ENCODE measurements at places on chromosomes 1 and 21. TPM values are rescaled to one million over a fixed set of nuclear protein-coding genes. Genes with fewer than 3 reads are reported as not detected.

DNA sequence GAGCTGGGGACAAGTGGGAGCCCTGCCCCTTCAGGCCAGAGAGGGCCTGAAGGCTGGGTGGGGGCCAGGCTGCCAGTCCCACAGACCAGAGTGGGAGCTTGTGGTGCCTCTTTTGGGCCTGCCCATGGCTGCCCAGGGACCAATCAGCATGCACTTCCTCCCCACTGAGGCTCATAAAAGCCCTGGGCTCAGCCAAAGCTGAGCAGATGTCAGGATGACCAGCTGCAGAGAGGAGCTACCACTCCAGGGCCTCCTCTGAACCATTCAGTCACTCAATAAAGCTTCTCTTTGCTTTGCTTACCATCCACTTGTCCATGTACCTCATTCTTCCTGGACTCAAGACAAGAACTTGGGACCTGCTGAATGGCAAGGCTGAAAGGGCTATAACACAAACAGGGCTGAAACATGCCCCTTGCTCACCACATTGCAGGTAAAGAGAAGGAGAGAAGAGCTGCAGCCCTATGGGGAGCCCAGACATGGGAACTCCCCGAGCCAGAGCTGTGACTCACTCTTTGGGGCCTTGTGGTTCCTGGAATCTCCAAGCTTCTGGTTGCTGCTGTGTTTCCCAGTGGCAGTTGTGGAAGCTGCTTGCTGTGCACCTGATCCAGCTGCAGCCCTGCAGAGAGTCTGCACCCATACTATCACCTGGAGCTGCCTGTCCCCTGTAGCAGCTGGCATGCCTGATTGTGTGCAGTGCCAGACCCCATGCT is 82.0 kb downstream of the OLFML3 start:
- no peak for DNase-seq

DNA sequence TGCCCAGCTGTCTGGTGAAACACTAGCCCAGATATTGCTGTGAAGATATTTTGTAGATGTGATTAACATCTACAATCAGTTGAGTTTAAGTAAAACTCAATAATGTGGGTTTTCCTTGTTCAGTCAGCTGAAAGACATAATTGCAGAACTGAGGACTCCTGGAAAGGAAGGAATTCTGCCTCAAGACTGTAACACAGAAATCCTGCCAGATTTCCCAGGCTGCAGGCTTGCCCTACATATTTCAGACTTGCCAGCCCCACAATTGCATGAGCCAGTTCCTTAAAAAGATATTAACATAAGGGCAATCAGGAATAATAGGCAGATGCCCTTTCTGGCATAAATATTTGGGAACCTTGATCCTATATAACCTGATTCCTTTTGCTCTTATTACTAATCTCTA is 14.2 kb upstream of the NIBAN1 start:
- DNase-seq: no peak

GRCh38 chr1:6961905-6962477 is 176.7 kb downstream of the CAMTA1 start:
- DNase-seq: no peak

DNA sequence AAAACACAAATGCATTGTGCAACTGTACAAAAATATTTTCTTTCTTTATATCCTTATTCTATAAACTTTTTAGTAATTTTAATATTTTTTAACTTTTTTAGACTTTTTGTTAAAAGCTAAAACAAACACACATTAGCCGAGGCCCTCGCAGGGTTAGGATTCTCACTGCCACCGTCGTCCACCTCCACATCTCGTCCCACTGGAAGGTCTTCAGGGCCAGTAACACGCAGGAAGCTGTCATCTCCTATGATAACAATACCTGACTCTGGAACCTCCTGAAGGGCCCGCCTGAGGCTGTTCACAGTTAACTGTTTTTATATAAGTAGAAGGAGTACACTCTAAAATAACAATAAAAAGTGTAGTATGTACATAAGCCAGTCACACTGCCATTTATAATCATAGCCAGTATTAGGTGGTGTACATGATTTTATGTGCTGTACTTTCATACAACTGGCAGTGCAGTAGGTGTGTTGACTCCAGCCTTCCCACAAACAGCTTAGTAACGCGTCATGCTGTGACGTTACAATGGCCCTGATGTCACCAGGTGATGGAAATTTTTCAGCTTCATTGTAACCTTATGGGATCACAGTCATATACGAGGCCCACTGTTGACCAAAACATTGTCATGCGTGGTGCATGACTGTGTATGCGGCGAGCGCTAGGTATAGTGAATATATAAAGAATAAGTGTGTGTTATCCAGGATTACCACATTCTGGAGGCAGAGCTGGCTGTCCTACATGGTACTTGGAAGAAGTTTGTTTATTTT is 8.8 kb downstream of the TFF2 start:
- no peak for DNase-seq

C8A gene
- not detected for polyA plus RNA-seq

GJA8 gene
- polyA plus RNA-seq: 0.53 TPM

PGLYRP4 gene
- not detected for polyA plus RNA-seq

TACSTD2 gene
- polyA plus RNA-seq: 50.7 TPM

DNA sequence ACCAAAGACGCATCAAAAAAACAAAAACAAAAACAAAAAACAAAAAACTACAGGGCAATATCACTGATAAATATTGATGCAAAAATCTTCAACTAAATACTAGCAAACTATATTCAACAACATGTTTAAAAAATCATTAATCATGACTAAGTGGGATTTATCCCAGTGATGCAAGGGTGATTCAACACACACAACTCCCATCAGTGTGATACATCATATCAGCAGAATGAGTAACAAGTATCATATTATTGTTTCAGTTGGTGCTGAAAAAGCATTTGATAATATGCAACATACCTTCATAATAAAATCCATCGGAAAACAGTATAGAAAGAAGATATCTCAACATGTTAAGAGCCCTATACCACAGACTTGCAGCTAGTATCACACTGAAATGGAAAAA is 953.0 kb downstream of the AMY1C start:
- DNase-seq: no peak

DNA sequence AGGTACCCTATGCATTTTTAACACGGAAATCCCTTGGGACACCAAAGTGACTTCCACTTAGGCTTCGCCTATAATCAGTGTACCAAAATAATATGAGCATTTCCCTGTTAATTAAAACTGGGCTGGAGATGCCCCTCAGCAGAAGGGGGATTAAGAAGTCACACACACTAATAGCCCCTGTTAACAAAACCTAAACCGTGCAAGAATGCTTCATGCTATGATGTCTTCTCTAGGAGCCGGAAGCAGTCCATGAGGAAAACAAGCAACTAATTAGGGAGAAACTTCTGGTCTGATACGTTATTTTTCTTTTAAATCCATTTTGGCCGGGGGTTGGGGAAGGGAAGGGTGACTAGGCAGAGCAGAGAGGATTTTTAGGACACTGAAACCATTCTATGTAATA is 123.4 kb downstream of the ESRRG start:
- no peak for DNase-seq

GRCh38 chr1:115412733-115413132 is 74.7 kb upstream of the NGF start:
- no peak for DNase-seq

DNA sequence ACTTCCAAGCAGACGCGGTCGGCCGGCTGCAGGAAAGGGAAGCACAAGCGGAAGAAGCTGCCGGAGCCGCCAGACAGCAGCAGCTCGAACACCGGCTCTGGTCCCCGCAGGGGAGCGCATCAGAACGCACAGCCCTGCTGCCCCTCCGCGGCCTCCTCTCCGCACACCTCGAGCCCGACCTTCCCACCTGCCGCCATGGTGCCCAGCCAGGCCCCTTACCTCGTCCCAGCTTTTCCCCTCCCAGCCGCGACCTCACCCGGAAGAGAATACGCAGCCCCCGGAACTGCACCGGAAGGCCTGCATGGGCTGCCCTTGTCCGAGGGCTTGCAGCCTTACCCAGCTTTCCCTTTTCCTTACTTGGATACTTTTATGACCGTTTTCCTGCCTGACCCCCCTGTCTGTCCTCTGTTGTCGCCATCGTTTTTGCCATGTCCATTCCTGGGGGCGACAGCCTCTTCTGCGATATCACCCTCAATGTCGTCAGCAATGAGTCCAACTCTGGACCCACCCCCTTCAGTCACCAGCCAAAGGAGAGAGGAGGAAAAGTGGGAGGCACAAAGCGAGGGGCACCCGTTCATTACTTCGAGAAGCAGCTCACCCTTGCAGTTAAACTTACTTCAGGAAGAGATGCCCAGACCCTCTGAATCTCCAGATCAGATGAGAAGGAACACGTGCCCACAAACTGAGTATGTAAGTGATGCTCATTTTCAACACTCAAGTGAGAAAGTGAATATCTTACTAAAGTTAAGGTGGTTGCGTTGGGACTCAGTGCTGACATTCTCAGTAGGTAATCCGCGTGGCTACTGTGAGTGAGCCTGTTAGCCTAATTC is 25.5 kb downstream of the UTS2 start:
- DNase-seq: no peak

- DNase-seq: no peak
Measured at GRCh38 chr1:89629146-89629545, 3.8 kb upstream of the LRRC8C start.

OR2G6 gene
- polyA plus RNA-seq: 0.06 TPM

GRCh38 chr1:220685879-220686278 is 4.3 kb upstream of the C1orf115 start:
- DNase-seq: no peak

DNA sequence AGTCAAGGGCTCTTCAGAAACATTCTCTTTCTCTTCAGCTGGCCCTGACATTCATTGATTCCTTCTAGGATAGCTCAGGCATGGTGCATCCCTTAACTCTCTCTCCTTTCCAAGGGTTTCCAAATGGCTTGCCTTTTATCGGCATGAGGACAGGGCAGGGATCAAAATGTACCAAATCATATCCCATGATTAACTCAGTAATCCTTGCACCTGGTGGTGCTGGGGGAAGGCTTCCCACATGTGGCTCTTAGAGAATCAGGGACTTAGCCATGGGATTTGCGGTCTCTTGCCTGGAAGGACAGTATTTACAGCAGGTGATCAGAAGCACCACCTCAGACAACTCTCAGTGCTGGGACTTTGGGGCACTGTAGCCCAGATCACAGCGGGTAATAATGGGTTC is 46.2 kb upstream of the EDEM3 start:
- no peak for DNase-seq

DNA sequence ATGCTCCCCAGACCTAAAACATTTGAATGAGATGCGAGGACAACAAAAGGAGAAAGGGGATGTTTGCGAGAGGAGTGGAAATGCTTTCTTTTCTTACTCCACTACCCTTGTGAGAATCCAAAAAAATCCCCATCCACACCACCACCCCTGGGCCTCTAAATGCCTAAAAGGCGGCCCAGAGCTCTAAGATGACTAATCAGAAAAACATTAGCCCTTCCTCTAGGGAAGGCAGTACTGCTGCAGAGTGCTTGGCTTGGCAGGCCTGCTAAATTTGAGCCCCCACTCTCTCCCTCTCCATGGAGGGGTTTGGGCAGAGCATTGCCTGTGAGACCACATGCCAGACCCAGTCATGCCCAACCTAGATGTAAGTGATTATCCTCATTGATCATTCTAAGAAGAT is 347.9 kb downstream of the USH2A start:
- DNase-seq: no peak

Data from right renal cortex interstitium (tissue), 3 donors.